Stimulated activated CD8-positive, alpha-beta memory T cell treated with anti-CD3 and anti-CD28 coated beads, Interleukin-4, amount 100 ng/mL, for 1 hour (primary cell): ENCODE measurements at places on chromosomes 13 and 19.
A peak's percentile ranks its signal among the peaks of the same experiment; 100 is the strongest.

DNA sequence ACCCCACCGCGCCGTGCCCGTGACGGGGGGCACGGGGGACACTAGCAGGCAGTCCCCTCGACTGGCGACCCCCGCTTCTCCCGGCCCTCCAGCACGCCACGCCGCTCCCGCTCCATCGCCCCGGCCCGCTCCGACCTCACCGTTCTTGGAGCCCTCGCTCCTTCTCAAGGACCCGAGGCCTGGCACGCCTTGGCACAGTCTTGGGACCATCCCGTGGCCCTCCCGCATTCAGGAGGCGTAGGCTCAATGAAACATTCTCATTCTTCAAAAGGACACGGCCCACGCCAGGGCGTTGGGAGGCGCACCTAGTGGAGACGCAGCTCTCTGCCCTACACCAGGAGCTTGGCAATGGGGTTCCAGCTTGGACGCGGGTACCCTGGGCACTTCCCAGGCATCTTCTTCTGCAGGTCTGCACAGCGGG is 473 bp upstream of the CERS1 start:
- DNase-seq = no peak

DNA sequence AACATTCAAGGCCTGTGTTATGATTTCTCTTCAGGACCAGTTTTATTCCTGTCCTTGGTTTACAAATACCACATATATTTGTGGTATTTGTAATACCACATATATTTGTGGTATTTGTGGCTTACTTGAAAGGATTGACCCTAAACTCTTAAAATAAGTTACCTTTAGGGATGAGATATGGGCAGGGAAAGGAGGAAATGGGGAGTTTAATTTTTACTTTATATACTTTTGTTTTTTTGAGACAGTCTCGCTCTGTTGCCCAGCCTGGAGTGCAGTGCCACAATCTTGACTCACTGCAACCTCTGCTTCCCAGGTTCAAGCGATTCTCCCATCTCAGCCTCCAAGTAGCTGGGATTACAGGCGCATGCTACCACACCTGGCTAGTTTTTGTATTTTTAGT is 2.3 kb upstream of the TGDS start:
- no peak for DNase-seq

DNA sequence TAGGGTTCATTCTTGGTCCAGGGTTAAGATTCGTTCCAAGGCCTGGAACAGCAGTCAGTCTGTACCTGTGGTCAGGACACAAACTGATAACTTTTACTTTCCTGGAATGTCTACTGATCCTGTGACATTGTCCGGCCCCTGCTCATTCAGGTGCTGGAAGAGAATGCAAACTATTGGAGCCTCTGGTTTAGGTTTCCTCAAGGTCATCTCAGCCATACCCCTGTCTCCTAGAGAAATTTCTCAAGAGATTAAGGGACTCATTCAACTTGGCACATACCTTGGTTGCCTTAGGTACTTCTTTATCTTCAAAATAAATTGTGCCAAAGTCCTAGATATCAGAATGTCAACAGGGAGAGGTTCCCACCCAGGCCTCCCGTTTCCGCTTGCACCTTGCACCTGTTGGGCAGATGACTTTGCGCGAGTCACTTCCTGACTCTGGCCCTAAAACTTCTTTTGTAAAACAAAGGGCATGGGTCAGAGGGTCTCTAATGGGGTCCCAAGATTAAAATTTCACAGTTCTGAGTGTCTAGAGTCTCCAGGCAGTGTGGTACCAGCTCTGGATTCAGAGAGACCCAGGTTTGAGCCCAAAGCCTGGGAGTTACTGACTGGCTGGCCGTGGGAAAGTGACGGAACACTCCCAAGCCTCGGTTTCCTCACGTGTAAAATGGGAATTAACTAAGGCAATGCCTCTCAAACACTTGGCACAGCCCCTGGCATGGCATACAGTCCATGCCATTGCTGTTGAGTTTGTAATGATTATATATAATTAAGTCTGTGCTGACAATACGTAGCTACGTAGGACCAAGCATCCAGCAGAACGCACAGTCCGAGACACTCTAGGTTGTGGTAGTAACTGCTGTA is 25.8 kb upstream of the CYP2S1 start:
- DNase-seq = no peak

- peak; percentile 31 for DNase-seq
These were observed 697 bp downstream of the HSPH1 start for GRCh38 chr13:31160857-31161556.

DNA sequence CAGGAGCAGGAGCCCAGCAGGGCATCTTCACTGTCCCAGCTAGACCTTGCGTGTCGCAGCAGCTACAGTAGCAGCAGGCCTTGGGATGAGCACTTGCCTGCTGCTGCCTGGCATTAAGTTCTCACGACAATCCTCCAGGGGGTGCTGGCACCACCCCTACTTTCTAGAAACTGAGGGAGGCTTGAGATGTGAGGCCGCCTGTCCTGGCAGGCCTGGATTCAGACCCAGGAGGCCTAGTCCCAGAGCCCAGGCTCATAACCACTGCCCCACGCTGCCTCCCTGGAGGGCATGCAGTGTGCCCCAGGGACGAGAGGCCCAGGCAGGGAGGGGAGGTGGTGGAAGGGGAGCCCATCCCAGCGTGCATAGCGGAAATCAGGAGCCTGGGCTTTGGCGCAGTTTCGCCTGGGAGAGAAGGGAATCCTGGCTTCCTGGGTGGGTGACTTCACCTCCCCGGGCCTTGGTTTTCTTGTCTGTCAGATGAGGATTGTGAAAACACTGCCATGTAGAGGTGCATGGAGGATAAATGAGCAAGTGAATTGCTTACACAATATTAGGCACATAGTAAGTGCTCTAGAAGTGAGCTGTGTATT is 26.1 kb downstream of the PPP5C start:
- DNase-seq = no peak

- no peak for DNase-seq
These were observed 310.8 kb upstream of the KLF12 start for GRCh38 chr13:74444864-74445479.

- DNase-seq = no peak
These were observed 444 bp downstream of the PROSER1 start for GRCh38 chr13:39037410-39037879.

GRCh38 chr13:33537676-33538075 is 252.1 kb upstream of the STARD13 start:
- DNase-seq = no peak

GRCh38 chr13:39530916-39531315 is 72.1 kb downstream of the LHFPL6 start:
- no peak for DNase-seq

DNA sequence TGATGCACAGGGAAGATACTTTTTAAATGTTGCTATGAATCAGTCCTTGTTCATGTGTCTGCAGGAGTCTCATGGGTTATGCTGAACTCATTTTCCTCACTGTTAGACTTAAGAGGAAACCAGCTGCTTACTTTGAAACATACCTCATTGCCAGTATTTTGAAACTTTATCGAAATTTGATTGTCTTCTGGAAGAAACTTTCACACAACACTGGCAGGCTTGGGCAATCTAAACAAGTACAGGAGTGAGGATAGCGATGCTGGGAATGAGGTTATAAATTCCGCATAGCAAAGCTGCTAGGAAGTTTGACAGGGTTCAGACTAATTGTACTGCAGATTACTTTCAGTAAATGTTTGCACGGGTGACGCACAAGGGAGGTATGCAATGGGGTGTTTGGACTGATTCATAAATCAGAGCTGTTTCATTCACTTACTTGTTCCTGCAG is 245.7 kb downstream of the DNAJC15 start:
- no peak for DNase-seq

- DNase-seq = no peak
These were observed 56.0 kb downstream of the STK24 start for GRCh38 chr13:98520674-98521449.

DNA sequence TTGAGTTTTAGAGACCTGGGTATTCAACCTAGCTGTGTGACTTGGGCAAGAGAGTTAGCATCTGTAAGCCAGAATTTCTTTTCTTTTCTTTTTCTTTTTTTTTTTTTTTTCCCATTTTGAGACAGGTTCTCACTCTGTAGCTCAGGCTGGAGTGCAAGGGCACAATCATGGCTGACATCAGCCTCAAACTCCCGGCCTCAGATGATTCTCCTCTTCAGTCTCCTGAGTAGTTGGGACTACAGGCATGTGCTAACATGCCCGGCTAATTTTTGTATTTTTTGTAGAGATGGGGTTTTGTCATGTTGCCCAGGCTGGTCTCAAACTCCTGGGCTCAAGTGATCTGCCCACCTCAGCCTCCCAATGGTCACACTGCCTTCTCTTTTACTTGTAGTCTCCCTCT is 33.0 kb downstream of the ZMYM2 start:
- DNase-seq = no peak

GRCh38 chr19:33609353-33609752 is 12.4 kb upstream of the CHST8 start:
- no peak for DNase-seq

- DNase-seq = no peak
These were observed 9.6 kb downstream of the C19orf25 start for GRCh38 chr19:1469255-1470054.

- no peak for DNase-seq
These were observed 8.0 kb upstream of the DHRS12 start for GRCh38 chr13:51811920-51812451.

DNA sequence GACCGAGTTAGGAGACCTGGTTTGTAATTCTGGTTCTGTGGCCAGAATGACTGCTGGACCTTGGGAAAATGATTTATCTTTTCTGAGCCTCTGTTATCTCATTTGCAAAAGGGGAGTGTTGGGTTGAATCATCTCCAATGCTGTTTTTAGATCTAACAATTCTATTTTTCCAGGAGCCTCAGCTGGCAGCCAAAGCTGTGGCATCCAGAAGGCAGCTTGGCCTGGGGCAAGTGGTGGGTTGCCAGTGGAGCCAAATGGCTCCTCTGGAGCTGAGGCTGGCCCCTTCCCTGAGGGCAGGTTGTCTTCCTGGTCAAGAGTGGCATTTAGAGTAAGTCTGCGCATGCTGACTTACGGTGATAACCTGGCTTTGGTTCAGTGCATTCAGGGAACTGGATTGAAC is 21.3 kb downstream of the B3GLCT start:
- DNase-seq = no peak

- DNase-seq = no peak
These were observed 420.8 kb upstream of the GPC6 start for GRCh38 chr13:92805766-92806165.

DNA sequence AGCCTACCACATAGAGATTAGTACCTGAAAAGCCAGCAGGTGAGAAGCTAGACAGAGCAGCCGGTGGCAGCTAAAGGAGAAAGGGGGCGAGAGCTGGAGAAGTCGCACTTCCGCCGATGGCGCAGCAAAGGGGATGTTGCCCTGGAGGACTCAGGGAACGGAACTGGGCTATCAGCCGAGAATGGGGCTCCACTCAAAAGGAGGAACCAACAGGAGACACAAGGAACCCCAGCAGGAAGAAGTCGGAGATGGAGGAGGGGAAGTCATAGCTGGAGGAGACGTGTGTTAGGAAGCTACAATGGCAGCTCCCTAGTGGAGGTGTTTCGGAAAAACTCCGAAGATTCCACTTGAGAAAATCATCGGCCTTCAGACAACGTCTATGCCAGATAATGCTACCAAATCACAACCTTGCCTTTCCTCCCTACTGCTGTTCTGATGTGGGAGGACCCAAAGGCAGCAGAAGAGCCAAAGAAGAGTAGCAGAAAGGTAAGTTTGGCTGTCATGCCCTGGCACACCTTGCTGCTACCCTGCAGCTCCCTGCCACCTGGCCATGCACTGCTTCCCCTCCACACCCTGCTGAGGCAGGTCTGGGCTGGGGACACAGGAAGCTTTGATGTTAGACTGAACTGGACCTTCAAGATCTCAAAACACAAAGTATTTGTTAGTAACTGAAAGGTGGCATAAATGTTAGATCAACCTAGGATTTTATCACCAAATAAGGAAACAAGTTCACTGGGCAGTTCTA is 127.9 kb downstream of the DLEU7 start:
- DNase-seq = no peak

GRCh38 chr19:9308091-9308770 is 1.4 kb downstream of the ZNF699 start:
- DNase-seq = no peak

GRCh38 chr13:23868521-23868920 is 20.7 kb downstream of the MIPEP start:
- no peak for DNase-seq

- DNase-seq = no peak
These were observed 36.3 kb downstream of the DACH1 start for GRCh38 chr13:71830736-71831135.

DNA sequence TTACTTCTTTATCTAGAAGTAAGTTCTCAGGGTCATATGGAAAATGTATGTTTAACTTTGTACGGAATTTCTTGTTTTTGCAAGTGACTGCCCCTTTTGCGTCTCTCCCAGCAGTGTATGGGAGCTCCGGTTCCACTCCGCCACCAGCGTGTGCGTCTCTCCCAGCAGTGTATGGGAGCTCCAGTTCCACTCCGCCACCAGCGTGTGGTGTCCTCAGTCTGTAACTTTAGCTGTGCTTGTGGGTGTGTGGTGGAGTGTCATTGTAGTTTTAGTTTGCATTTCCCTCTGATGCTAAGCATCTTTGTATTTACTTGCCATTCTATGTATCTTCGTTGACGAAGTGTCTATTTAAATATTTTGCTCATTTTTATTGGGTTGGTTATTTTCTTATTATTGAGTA is 2.4 kb downstream of the CUL4A start:
- DNase-seq = no peak

DNA sequence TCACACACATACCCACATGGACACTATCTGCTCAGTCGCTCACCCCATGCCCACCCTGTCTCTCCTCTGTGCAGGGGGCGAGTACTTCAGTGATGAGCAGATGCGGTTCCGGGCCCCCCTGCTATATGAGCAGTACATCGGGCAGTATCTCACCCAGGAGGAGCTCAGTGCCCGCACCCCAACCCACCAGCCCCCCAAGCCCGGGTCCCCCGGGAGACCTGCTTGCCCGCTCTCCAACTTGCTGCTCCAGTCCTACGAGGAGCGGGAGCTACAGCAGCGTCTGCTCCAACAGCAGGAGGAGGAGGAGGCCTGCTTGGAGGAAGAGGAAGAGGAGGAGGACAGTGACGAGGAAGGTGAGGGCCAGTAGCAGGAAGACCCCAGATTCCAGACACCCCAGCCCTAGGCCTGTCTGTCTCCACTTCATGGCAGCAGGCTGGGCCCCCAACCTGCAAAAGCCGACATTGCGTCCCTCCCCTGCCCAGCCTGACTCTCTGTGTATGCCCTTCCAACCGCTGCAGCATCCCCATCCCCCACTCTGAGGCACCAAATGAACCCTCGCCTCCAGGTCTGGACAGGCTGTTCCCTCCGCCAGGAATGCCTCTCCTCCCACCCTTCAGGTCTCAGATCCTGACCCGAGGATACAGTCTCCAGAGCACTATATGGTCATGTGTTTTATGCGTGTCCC is 9.7 kb downstream of the CCDC97 start:
- DNase-seq = no peak

DNA sequence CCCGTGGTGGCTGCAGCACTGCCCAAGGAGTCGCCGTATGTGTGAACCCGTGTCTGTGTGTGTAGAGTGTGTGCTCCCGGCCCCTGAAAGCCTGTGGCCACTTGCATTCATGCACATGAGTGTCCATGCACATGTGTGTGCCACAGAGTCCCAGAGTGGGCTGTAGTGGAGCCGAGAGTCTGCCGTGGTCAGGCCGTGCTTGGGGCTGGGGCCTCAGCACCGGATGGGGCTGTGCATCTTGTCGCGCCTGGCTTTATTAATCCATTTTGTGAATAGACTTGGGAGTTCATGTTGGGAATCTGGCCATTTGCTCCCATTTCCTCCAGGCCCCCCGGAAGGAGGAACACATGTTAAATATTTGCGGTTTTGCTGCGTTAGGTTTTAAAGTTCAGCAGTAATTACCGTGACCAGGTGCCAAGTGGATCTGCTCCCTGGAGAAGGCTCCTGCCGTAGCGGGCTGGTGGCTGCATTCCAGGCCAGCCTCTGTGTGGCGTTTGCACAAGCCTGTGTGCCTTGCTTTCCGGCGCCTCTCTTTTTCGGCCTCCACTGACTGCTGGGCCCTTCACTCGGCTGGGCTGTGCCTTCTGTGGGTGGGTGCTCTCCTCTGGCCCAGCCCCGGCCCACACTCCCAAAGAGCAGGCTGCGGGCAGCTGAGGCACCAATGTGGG is 69.2 kb upstream of the KCTD15 start:
- no peak for DNase-seq
